ENCODE measurements at places on chromosomes 3 and 15.

GRCh38 chr3:36817806-36818533 is 53.6 kb upstream of the DCLK3 start:
- DNase-seq = no peak

- DNase-seq = no peak
These were observed 28.0 kb downstream of the TFG start for GRCh38 chr3:100737334-100737733.

- DNase-seq = no peak
These were observed 220.7 kb downstream of the VPS13C start for GRCh38 chr15:61839546-61839945.

GRCh38 chr3:101509811-101510210 is 3.2 kb downstream of the SENP7 start:
- no peak for DNase-seq

- peak; percentile 32 for DNase-seq
These were observed 30.8 kb downstream of the ARHGEF26 start for GRCh38 chr3:154151969-154152368.

DNA sequence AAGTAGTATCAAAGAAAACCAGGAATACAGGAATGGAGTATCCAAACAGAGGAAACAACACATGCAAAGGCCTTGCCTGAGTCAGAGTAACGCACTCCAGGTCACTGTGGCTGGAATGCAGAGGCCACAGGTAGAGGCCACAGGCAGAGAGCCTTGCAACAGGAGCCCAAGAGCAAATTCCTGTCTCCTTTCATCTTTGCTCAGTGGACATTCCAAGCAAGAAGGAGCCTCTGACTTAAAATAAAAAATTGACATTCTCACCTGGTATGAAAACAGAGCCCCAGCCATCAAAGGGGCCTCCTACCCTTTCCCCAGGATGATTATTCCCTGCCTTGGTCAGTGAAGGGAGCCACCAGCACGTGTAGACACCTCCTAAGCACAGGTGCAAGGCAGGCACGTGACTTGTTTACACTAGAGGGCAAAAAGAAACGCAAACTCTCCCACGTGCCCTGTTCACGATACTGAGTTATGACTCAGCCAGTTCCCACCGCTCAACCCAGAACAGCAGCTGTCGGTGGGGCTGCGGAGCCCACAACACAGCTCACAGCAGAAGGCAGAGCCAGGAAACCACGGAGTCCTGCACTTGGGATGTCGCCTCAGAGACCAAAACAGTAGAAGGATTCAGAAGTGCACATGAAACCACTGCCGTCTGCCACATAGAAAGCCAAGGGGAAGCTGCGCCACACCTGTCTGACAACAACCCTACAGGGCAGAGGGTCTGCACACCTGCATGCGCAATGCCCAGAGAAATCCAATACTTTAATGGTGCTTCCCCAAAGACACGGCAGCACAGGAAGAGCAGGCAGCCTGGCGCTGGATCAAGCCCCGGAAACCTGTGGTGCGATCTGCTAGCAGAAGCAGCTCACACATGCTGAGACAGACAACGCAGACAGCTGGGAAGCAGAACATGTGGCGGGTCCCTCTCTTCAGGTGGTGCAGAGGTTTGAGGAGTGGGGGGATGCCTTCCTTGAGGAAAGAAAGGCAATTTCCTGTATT is 52.1 kb downstream of the ITGB5 start:
- DNase-seq = peak; percentile 87

- DNase-seq = no peak
These were observed 6.1 kb downstream of the SECISBP2L start for GRCh38 chr15:49040151-49040550.

DNA sequence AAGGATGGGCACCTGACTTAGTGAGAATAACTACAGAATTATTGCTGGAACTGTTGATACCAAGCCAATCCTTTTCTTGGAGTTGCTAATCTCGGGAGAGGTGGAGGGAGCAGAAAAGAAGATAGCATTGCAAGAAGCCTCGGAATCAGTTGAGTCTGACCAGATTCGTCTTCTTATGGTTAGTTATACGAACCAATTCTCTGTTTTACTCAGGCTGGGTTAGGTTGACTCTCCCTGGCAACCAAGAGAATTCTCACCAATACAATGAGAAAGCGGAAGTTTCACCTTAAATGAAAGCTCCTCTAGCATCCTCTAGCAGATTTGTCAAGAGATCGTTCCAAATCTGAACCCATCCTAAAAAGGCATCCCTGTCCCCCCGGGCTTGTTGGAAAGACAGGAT is 43.5 kb upstream of the UBE2E1 start:
- DNase-seq = no peak

- no peak for DNase-seq
These were observed 155.1 kb upstream of the TBL1XR1 start for GRCh38 chr3:177352424-177352823.

DNA sequence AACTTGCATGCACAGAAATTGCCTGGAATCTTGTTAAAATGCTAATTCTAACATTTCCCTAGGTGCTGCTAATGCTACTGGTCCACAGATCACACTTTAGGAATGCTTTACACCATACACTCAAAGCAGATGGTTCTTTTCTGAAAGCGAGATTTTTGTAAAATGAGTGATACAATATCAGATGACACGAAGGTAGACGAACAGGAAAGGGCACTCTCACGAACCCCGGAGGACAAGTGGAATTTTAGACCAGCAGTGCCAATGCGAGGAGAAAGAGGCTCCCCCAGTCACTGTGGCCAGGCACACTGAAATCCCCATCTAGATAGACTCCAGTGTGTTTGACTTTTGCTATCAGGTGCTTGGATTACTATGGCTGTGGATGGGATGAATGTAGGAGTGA is 21.0 kb downstream of the FAIM start:
- DNase-seq = no peak

GRCh38 chr3:104755791-104756190 is 610.9 kb upstream of the ALCAM start:
- DNase-seq = no peak

- no peak for DNase-seq
These were observed 69.3 kb upstream of the RGMA start for GRCh38 chr15:93158097-93158900.

GRCh38 chr3:21790466-21790865 is 39.5 kb upstream of the ZNF385D start:
- no peak for DNase-seq

- DNase-seq = no peak
These were observed 121.0 kb downstream of the SLMAP start for GRCh38 chr3:57877116-57877515.

DNA sequence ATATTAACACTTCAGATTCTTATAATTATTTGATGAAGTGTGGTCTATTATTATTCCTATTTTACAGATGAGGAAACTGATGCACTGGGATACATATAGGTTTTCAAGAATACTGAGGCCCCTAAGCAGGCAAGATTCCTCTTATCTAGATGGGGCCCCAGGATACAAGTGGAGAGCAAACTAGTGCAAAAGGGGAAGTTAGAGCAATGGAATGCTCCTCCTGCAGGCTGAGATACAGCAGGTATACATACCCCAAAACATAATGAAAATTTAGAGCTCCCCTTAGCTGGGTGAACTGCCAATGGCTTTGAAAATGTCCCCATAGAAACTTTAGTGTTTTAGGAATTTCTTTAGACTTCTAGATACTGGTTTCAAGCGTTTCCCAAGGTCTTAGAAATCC is 247.1 kb downstream of the CHST2 start:
- DNase-seq = no peak

- no peak for DNase-seq
These were observed 291.7 kb downstream of the SUCLG2 start for GRCh38 chr3:67362686-67363085.

DNA sequence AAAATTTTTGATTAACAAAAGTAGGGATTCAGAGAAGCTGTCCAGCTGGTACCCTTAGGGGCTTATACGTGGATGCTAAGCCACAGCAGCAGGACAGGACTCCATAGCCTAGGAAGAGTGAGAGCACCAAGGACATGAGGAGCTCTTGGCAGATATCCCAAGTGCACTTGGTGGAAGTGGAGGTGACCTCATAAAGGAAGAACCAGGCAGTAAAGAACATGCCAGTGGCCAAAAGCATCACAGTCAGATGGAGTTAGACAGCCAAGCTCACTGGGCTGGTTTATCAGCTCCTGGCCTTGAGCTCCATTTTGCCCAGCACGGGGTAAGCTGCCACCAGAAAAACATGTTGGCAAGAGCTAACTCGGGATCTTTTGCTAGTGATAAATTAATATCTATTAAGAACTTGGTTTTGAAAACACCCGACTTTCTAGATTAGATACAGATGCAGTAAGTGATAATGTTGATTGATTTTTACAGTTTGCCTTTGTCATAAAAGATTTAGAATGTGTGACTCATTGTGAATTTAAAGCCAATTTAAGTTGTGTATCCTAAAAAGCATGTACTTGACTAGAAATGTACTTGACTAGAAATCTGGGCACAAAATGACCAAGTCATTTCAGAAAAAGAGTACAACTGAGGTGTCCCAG is 108.0 kb downstream of the CMSS1 start:
- peak; percentile 80 for DNase-seq

- DNase-seq = no peak
These were observed 14.4 kb downstream of the CCDC32 start for GRCh38 chr15:40550341-40551037.

DNA sequence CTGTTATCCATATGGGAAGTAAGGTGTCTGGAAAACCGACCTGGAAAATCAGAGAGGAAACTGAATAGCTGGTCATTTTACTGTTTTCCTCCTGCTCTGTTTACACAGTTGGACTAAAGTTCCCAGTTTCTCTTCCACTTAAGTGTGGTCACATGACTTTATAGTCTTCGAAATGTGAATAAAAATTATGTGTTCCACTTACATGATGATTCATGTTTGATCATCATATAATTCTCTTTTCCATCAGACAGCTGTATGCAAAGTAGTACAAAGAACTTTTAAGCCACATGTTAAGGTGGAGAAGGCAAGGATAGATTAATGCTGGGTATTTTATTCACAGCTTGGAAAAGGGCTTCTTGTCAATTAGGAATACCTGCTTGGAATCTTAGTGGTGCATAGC is 525.5 kb upstream of the BCHE start:
- no peak for DNase-seq

GRCh38 chr3:58422756-58423325 is 10.8 kb downstream of the PDHB start:
- no peak for DNase-seq

DNA sequence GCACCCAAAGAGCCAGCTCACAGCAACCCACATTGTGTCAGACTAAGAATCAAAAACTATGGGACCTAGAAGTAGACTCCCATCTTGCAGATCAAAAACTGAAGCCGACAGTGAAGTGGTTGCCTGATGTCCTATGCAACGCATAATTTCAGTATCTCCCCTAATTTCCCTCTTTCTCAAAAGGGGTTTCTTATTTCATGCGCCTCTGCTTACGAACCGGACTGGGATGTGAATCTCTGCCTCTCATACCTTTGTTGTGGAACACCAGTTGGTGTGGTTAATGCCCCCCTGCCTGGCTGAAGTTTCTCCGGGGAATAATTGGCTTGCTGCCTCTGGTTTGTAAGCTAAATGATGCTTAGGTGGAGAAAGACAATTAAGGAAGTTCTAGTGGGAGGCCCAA is 514 bp upstream of the FAM174B start:
- DNase-seq = no peak

GRCh38 chr3:124115279-124115678 is 123.4 kb upstream of the ROPN1 start:
- DNase-seq = no peak

- DNase-seq = no peak
These were observed 8.5 kb upstream of the USP3 start for GRCh38 chr15:63495780-63496488.

GRCh38 chr3:130725746-130726145 is 20.9 kb downstream of the PIK3R4 start:
- DNase-seq = no peak

DNA sequence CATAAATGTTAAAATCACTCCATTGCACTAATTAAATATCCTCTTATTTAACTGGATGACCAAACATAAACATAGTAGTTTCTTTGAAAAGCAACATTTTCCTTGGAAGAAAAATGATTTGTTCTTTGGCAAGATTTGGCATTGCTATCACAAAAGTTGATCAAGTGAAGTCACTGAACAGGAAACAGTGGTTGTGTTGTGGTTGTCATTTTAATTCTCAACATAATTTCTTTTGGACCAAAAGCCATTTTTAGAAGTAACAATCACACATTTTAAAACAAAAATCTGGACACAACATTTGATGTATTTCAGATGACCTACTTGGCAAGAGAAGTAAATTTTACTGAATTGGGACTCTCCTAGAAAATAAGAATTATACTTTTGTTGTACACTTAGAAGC is 872.3 kb downstream of the ROBO1 start:
- no peak for DNase-seq

DNA sequence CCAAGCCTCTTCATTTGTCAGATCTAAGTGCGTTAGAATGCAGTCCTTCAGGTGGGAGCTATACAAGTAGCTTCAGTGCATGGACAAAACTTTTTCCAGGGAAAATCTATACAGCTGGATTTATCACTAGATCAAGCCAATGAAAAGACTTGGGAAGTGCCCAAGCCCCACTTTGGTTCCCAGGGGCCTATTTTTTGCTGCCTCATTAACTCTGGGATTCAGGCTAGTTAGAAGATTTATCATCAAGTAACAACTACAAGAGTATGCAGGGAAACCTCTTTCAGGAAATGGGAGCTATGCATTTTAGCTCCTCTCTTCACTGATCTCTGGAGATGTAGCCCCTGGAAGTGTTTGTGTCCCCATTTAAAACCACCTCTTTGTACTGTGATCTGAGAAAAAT is 908.8 kb downstream of the SQOR start:
- no peak for DNase-seq

DNA sequence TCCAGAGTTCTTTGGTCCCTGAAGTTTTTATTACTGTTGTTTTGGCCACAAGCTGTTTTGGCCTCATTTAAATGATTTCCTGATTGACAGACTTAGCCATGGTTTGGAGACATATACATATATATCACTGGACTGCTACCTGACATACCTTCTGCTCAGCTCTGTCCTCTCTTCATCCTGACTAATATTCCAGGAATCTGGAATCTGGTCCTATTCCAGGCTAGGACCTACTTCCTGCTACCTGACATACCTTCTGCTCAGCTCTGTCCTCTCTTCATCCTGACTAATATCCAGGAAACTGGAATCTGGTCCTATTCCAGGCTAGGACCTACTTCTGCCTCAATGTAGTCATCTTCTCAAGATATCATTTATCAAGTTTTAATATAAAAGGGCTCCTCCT is 724.4 kb upstream of the ROBO1 start:
- DNase-seq = no peak

- peak; percentile 86 for DNase-seq
These were observed 34.5 kb downstream of the PRICKLE2 start for GRCh38 chr3:64190517-64191515.

- no peak for DNase-seq
These were observed 86.7 kb upstream of the TBL1XR1 start for GRCh38 chr3:177283983-177284382.

GRCh38 chr3:177642042-177642803 is 444.9 kb upstream of the TBL1XR1 start:
- DNase-seq = no peak

- DNase-seq = no peak
These were observed 495.9 kb upstream of the GOLIM4 start for GRCh38 chr3:168591587-168591986.

GRCh38 chr3:84292128-84292527 is 666.7 kb upstream of the CADM2 start:
- no peak for DNase-seq

GRCh38 chr3:37217098-37217849 is 42.9 kb upstream of the LRRFIP2 start:
- no peak for DNase-seq
